AG04449 (cell line): ENCODE measurements at places on chromosomes 6 and 20.

GRCh38 chr6:159521962-159522361, 171.1 kb downstream of the SOD2 start:
- DNase-seq, result no peak

DNA sequence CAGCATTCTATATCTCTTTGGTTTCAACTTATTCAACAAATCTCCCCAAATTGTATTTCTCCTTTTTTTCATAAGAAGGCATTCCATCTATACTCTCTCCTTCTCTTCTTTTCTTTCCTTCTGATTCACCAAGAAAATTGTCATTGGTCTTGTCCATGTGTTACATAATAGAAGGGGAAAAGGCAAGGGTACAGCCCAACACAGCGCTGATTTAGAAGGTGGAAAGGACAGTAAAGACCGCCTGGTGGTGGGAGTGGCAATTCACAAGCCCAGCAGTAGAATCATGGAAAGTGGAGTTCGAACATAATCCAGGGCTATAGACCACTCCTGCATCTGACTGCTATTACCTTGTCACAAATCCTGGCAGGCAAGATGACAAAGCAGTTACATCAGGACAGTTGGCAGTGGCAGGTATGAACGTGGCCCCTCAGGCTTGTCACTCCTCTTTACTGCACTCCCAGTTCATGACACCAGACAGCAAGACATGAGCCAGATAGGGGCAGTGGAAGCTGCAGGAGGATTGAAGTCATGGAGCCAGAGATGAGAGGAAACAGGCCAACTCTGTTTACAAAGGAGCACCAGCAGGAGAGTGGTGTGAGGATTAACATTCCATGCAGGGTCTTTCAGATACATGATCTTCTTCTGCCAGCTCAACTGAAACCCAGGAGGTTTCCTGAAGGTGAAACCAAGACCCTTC, 2.1 kb upstream of the TNFAIP3 start:
- DNase-seq, result no peak

DNA sequence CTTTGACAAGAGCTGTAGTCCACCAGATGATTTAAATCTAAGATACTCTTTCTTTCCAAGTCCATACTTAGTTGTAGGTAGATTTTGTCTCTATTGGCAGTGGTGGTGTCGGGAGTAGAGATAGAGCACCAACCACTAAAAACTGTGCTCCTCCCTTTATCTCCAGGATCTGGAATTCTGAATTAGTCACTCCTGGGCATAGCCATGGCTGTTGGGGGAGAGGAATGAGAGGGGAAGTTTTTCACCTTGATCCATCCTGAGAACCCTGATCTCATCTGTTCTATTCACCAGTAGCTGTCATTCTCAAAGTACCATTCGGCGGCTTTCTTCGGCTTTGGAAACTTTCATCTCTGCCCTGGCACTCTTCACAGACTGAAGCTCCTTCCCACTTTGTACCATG, 35.6 kb upstream of the NKX2-4 start:
- DNase-seq, result no peak

GRCh38 chr6:163496205-163496604, 81.7 kb downstream of the QKI start:
- no peak for DNase-seq

DNA sequence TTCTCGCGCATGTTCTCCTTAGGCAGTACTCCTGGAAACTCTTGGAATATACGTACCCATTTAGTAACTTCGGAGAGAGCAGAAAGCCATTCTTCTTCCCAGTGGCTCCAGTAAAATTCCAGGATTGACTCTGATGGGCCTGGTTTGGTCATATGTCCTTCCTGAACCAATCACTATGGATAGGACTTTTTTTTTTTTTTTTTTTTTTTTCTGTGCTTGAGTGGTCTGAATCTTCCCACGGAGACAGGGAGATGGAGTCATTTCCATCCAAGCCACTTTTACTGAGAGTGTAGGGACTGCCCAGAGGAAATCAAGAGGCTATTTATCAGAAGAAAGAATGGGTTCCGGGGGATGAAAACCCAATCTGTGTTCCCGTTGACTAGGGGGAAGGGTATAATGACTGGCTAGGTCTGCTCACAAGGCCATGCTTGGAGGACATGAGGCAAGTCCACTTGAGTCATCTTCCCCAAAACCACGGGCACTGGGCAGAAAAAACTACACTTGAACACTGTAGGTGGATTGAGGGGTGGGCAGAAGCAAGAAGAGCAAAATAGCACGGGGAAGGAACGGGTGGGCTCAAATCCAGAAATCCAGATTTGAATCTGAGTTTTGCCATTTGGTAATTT, 35.4 kb upstream of the MRPS18A start:
- DNase-seq, result no peak

- no peak for DNase-seq
Measured at GRCh38 chr6:134097114-134097707, 44.8 kb upstream of the SLC2A12 start.

- no peak for DNase-seq
Measured at GRCh38 chr6:168961264-168961656, 292.4 kb downstream of the THBS2 start.

DNA sequence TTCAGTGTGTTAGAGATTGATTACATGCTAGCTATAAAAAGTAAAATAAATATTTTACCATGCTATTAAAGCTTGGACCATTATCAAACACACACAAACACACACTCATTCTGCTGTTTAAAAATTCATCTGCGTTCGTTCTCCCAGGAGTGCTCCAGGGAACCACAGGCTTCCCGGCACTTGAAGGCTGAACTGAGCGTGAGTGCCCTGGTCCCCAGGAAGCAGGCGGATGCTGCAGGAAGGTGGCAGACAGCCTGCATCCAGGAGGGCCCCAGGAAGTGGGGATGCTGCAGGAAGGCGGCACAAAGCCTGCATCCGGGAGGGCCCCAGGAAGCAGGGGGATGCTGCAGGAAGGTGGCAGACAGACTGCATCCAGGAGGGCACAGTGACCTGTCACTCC, 147.2 kb upstream of the SNX9 start:
- no peak for DNase-seq

- no peak for DNase-seq
Measured at GRCh38 chr6:106966671-106967640, 7.6 kb downstream of the CD24 start.

- DNase-seq, result no peak
Measured at GRCh38 chr6:39791850-39792539, at the start of gene DAAM2. Gene DAAM2 (plus strand): TSS chr6:39792376. CDS start chr6:39856303, 63,927 bp downstream.

DNA sequence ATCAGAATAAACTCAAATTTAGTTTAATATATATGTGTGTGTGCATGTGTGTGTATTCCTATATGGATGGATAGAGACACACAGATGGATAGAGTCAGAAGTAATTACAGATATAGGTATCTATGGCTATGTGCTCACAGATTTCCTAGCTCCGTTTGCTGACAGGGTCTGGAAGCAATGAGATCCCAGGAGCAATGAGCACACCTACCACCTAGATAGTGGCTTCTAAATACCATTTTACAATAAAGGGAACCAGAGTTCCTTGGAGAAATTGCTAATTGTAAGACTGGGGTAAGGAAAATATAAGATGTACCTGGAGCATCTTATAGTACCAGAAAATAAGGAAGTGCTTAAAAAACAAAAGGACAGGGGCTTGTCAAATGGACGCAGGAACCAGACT, 196.2 kb upstream of the PRDM1 start:
- no peak for DNase-seq

- DNase-seq, result no peak
Measured at GRCh38 chr20:49710971-49711666, 2.6 kb downstream of the B4GALT5 start.

DNA sequence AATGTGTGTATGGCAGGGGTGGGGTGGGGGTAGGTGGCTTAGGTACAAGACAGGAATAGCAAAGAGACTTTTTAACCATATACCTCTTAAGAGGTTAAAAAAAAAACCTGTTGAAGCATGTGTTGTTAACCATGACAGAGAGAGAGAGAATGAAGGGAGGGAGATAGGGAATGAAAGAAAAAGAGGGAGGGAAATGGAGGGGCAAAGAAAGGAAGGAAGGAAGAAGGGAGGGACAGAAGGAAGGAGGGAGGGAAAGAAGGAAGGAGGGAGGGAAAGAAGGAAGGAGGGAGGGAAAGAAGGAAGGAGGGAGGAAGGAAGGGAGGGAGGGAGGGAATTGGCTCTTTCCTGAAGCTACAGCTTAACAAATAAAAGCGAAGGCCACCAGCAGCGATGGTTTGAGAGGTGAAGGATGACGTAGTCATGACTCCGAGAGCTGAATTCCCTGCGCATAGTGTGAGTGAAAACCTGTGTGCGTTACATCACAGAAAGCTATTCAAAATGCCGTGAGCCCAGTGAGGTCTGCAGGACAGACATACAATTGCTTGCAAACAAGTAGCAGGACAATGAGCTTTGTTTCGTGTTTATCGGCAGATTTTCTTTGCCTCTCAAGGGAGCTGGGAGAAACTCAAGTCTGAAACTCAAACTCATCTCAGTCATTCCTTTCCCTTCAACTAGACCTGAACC, 88.6 kb upstream of the NEDD9 start:
- DNase-seq, result no peak

DNA sequence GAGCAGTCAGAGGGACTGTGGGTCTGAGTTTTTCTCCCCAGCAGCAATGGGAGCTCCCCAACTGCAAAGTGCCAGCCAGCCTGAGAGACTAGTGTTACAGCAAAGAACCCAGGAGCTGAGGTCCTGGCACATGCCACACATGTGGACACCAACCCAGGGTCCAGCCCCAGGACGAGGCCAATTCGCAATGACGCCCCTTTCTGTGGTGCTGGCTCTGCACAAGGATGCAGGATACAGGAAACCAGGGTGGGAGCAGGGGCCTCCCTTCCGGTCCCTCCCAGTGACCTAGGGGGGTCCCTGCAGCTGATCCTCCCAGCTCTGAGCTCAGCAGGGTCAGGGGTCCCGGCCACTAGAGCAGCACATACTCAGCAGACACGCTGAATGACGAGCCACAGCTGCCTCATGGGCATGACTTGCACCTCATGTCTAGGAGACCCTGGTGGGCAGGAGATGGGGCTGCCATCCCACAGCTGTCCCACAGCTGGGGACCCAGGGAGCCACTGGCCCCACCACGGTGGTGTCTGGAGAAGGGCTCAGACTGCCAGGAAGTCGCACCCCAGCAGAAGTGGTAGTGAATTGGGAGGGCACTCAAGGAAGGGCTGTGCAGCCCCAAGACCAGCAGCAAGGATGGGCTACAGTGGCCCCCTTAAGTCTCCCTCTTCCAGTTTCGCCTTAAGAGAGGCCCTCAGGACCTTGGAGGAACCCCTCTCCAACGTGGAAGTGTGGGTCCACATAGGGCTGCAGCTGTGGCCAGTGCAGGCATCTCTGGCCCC, 3.6 kb downstream of the ARFRP1 start:
- DNase-seq, result no peak

- DNase-seq, result no peak
Measured at GRCh38 chr20:9131841-9132240, 63.0 kb downstream of the PLCB4 start.

- no peak for DNase-seq
Measured at GRCh38 chr6:136696238-136696637, 96.0 kb downstream of the MAP3K5 start.

DNA sequence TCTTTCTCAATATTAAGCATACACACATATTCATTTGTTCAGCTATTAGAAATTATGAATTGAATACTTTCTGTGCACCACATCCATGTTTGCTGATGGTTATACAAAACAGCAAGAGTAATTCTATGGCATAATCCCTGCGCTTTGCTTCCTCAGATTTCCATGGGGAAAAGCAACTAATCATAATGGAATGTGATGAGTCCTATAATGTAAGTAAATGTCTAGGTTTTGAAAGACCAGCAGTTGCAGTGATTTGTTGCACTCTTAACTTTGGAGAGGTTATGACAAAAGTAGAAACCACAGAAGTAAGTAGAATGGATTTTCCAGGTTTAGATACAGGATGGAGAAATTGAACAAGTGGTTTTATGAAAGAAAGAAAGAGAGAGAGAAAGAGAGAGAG, 652.1 kb downstream of the CBLN4 start:
- no peak for DNase-seq

GRCh38 chr6:54085541-54085940, 25.7 kb upstream of the MLIP start:
- peak; percentile 56 for DNase-seq

GRCh38 chr6:3410385-3411360, 46.2 kb downstream of the SLC22A23 start:
- DNase-seq, result no peak

- no peak for DNase-seq
Measured at GRCh38 chr6:157773248-157773773, 49.7 kb upstream of the SNX9 start.

DNA sequence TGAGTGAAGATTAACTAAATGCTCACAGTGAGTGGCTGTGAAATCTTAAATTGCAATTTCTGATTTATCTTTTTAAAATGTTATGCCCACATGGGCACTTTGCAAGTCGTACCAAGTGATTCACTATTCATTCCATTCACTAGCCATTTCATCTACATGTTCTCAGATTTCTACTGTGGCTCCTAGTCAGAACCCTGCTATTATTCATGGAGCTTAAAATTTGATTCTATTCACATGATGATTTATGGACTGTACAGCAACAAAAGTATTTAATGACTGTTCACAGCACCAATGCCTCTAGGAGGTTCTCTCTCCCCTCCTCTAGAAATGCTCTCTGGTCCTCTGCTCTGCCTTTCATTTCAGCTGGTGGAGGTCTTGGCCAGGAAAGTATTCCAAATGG, 133.5 kb upstream of the MAP3K7 start:
- no peak for DNase-seq

- DNase-seq, result no peak
Measured at GRCh38 chr20:32635764-32636163, 38.0 kb downstream of the C20orf203 start.

DNA sequence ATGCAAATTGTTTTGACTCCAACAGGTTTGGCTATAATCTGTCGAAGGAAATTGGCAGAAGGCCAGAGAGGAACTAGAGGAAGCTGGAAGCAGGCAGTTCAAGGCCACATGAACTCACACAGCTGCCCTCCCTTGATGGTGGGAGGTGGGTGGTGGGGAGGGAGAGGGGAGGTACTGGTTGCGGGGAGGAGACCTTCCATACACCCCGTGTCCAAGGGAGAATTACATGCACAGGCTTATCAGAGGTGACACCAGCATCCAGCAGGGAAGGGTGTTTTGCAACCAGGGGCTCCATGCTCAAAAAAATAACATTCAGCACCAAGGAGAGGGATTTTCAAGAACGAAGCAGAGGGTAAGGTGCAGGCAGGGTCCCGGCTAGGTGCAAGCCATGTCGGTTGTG, 9.1 kb downstream of the PRND start:
- DNase-seq, result no peak

- no peak for DNase-seq
Measured at GRCh38 chr6:25297039-25297441, 17.9 kb downstream of the CARMIL1 start.

GRCh38 chr20:3843490-3843889, 3.1 kb upstream of the MAVS start:
- DNase-seq, result no peak

GRCh38 chr6:16696496-16696895, 64.8 kb downstream of the ATXN1 start:
- DNase-seq, result no peak

- DNase-seq, result no peak
Measured at GRCh38 chr6:42237857-42238256, 20.2 kb upstream of the MRPS10 start.

DNA sequence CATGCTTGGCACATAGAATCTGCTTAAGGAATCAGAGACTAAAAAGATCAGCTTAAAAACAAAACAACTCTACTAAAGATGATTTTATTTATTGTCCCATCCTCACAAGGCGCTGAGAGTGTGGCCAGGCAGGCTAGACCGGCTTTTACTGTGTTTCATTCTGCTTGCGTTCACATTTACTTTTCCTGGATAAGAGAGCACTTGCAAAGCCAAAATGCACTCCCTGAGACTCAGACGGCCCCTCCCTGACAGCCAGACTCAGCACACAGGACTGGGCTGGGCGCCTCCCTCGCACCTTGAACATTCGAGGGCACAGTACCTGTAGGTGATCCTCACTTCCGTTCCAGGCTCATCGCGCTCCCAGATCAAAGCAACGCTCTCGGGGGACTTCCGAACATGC, 10.2 kb downstream of the ACSS1 start:
- DNase-seq, result no peak
